HS-5 (cell line): ENCODE measurements at places on chromosomes 3 and 15.

DNA sequence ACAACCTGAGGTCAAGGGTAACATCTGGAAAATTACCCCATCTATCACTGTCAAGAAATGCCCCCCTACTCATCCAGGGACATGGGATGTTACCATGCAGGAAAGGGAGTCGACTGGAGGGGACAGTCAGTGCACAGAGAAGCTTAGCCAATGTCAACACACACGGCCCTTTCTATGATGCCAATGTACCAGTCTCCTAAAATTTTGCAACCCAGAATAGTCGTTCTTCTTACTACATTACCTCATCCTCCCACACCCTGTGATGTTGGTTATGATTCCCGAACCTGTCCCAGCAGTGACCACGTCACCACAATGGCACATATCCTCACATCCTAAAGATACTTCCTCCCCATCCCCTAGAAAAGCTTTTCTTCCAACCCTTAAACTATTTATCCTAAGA is 20.1 kb downstream of the TXNRD3 start:
- DNase-seq: no peak

GRCh38 chr3:112514527-112515128 is 15.4 kb upstream of the BTLA start:
- no peak for DNase-seq

GRCh38 chr15:97686324-97686723 is 274.2 kb upstream of the ARRDC4 start:
- no peak for DNase-seq

DNA sequence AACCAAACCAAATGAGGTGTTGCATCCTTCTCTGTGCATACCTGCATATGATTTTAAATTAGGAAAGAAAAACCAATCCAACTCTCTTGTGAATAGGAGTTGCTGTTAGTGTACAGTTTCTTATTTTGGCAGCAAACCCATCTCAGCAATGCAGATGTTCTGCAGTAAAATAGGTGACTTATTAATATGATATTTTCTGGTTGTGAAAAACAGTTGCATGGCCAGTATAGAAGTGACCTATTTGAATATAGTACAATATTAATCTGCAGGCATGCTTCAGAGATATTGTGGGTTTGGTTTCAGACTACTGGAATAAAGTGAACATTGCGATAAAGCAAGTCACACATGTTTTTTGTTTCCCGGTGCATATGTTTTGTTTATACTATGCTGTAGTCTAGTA is 42.2 kb downstream of the AKAP13 start:
- DNase-seq: no peak

DNA sequence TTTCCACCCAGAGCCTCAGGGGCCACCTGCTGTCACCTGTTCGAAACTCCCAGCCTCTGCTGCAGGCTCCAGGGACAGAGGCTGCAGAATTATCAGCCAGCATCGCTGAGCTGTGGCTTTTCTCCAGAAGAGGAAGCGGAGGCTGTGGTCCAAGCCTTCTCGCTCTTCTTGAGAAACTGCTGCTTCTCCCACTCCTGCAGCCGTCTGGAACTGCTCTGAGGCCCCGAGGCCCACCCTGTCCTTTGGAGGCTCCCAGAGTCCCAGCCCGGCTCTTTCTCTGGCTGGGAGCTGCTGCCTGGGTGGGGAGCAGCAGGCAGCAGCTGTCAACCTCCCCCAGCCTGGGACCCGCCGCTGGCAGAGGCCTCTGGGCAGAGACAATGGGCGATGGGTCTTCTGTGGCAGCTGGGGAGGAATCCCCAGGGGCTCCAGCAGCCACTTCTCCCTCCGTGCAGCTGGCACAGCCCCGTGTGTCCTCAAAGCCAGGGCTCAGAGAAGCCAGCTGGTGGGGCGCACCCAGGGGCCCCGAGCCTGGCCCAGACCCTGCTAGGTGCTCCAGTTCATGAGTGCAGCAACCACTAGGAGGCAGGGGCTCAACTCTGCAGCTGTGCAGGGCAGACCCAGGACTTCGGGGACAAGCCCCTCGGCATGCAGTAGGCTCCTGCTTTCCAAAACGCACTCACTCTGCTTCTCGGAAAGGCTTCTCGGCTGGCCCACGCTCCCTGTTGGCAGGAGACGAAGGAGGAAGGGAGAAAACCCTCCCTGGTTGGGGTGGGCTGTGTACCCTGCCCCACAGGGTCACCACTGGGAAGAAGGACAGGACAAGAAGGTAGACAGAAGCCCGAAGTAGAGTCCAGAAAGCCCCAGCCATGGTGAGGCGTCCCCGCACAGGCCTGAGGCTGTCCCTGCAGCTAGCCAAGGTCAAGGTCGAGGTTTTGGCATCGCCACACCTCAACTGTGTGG is 49.9 kb upstream of the FURIN start:
- no peak for DNase-seq

DNA sequence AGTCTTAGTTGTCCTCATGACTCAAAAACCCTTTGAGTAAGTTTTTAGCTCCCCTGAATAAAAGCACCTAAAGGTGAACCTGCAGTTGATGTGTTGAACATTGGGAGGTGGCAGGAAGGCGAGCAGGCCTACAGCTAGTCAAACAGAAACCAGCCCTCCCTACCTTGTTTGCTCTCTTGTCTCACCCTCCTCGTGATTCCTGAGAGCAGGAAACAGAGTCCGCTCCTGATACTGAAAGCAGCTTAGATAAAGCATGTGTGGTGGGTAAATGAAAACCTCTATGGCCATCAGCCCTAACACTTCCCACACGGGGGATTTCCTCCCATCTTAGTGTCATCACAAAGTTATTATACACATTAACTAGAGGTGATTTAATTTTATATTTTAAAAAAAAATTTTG is 21.8 kb upstream of the CLDN18 start:
- DNase-seq: no peak

DNA sequence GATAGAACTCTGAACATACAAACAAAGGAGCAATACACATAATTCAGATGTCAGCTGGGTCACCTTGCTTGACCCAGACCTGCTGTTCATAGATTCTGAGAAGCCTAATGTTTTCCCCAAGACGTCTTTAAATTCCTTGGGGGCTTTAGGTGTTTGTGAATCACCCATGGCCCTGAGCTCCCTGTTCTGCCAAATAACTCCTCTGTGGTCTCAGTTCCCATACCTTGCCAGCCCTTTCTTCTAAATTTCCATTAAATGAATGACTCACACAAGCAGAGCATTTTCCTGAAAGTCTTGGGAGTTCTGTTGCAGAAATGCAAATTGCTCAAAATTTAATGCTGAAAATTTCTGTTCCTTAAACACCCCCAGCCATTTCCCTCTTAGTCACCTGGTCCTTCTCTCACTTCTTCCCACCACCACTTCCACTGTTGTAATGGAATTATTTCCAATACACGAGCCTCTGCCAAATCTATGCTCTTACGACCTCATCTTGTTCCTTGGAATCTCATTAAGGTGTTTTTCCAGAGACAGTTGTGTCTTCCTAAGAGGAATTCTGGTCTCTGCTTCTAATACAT is 33.4 kb upstream of the PSMD6 start:
- no peak for DNase-seq

DNA sequence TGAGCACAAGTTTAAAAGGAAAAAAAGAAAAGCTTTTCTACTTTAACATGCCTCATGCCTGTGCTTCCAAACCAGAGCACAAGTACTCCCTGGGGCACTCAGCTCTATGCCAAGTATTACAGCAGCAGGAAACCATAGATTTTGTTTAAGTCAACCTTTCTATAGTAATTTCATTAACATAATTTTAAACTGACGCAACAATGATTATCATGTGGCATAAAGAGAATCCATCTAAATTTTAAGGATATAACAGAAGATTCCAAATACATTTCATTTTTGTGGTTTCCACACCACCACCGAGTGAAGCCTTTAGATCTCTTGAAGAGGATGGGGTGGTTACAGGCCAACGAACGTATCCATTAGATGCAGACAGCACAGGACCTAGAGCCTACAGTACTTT is 112.1 kb downstream of the TNIK start:
- peak; percentile 43 for DNase-seq

DNA sequence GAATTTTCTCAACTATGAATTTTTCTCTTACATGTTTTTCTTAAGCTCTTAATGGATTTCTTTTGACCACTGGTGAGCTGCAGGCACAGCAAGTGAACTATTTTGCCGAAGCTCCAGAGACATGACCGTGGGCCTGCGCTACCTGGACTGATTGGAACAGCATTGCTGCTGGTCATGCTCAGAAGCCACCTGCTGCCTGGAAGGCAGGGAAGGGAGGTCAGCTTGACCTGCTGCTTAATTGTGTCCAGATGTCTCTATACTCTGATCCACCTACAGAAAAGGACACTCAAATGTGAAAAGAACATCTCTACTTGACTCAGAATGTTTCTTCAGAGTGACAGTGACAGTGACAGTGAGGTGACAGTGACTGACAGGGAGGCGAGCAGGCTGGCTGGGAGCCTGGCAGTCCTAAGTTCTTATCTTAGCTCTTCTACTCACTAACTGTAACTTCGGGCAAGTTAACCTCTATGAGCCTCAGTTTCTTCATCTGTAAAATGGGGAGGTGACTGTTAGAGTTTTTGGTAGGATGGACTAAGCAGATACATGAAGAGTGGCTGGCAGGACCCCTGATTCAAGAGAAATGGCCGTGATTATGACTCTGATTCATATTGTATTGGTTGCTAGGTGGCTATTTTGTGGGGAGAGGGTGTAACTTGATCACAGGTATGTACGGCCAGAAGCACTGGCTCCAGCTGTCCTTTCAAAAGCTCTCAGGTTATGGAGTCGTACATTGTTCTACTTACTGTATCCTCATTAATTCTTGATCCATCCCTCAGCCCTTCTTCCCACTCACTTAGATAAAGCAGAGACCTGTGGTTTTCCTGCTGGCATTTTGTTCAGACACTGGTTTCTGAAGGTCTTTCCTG is 54.8 kb upstream of the DLG1 start:
- DNase-seq: no peak

GRCh38 chr3:192869131-192870031 is 48.3 kb downstream of the MB21D2 start:
- no peak for DNase-seq

DNA sequence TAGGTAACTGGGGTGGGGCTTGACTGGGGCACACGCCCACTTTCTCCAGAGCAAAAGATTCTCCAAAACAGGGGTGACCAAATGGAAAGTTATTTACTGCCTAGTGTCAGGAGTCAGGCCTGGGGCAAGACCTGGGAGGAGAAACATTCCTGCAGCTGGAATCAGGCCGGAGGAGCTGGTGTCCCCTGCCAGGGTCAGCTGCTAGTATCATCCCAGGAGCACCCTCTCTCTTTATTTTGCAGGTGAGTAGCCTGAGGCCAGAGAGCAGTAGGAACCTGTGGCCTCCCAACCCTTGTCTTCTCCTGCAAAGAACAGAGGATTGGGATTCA is 32.9 kb downstream of the DNAJB8 start:
- DNase-seq: no peak

DNA sequence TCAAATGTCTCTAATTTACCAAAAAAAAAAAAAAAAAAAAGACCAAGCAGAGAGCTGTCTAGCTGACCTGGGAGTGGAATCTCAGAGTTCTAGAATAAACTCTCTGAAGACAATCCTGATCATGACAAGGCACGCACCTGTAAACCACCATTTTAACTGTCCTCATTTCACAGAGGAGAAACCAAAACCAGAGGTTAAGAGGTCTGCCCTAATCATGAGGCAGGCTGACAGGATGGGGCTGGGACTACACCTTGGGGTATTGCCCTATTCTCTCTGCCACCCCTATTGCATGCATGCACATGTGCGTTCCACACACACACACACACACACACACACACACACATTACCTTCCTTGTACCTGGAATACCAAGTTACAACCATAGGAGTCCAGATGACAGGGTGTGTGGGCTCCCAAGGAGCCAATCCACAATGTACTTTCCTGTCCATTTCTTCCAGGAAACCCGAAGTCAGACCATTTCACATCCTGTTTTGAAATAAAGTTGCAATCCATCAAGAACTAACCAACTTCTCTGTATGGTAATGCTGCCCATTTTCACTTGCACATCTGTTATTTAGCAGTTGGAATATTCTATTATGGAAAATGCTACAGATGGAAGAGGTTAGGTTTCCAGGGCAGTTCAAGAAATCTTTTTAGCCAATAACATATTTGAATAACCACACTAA is 34.6 kb downstream of the HSPBAP1 start:
- no peak for DNase-seq

GRCh38 chr3:72162649-72163184 is 377.8 kb upstream of the PROK2 start:
- no peak for DNase-seq

- peak; percentile 71 for DNase-seq
These were observed 80.6 kb downstream of the CCR1 start for GRCh38 chr3:46127503-46127902.

DNA sequence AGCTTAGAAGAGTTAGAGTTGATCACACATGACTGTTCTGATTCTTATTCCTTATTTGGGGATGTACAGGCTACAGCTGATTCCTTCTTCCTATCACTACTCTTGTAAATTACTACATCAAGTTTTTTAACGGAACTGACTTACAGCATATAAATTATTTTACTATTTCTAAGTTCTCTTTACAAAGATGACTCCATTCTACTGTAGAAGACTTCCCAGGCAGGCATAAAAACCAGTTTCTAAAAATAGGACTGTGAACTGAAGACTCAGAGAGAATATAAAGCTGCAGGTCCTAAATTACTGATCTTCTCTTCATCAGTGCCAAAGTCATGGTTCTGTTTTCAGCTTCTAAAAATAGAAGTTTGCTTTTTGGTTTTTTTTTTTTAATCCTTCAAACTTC is 38.9 kb downstream of the ANO10 start:
- no peak for DNase-seq

DNA sequence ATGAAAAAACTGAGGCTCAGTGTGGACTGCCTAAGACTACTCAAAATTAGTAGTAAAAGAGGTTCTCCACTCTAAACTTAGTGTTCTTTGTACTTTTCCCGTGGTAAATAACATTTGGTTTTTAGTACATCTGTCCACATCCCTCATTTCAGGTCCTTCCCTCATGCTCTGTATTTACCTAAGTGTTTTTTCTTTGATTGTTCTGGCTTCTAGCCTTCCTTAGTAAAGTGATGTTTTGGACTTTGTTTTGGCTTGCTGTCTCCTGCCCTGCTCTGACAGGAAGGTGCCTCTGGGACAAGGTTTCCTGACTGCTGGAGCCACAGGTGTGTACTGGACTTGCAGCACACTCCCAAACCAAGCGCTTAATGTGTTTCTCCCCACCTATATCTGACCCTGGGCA is 29.9 kb upstream of the ALDH1A2 start:
- DNase-seq: no peak

- DNase-seq: no peak
These were observed 58.2 kb downstream of the AAGAB start for GRCh38 chr15:67196222-67196621.

- no peak for DNase-seq
These were observed 4.7 kb downstream of the RNF111 start for GRCh38 chr15:58992181-58992580.

GRCh38 chr15:91929509-91929908 is 76.0 kb downstream of the SLCO3A1 start:
- no peak for DNase-seq

DNA sequence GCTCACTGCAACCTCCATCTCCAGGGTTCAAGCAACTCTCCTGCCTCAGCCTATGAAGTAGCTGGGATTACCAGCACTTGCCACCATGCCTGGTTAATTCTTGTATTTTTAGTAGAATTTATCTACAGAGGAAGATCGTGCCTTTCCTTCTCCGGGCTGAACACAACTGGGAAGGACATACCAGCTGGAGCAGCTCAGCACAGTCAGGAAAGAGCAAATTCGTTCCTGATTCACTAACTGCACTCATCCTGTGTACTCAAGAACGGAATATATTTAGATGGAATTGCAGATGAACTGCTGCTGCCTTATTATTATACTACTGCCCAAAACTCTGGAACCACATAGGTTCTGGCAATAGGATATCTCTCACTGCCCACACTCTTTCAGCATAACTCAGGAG is 27.1 kb upstream of the P4HTM start:
- no peak for DNase-seq

- DNase-seq: no peak
These were observed 976 bp downstream of the ATP2B2 start for GRCh38 chr3:10504171-10505049.

GRCh38 chr15:49855917-49856637 is 235.2 kb downstream of the DTWD1 start:
- peak; percentile 95 for DNase-seq
